ENCODE measurements at places on chromosomes 12 and 14.

GRCh38 chr14:84785996-84786395, 743.9 kb upstream of the FLRT2 start:
- no peak for DNase-seq

- DNase-seq: no peak
Observed at GRCh38 chr12:103269946-103270345, 225.8 kb downstream of the C12orf42 start.

GRCh38 chr14:63713764-63714163, 14.1 kb downstream of the SGPP1 start:
- DNase-seq: no peak

GRCh38 chr12:53070877-53071492, 8.2 kb downstream of the SPRYD3 start:
- DNase-seq: no peak

DNA sequence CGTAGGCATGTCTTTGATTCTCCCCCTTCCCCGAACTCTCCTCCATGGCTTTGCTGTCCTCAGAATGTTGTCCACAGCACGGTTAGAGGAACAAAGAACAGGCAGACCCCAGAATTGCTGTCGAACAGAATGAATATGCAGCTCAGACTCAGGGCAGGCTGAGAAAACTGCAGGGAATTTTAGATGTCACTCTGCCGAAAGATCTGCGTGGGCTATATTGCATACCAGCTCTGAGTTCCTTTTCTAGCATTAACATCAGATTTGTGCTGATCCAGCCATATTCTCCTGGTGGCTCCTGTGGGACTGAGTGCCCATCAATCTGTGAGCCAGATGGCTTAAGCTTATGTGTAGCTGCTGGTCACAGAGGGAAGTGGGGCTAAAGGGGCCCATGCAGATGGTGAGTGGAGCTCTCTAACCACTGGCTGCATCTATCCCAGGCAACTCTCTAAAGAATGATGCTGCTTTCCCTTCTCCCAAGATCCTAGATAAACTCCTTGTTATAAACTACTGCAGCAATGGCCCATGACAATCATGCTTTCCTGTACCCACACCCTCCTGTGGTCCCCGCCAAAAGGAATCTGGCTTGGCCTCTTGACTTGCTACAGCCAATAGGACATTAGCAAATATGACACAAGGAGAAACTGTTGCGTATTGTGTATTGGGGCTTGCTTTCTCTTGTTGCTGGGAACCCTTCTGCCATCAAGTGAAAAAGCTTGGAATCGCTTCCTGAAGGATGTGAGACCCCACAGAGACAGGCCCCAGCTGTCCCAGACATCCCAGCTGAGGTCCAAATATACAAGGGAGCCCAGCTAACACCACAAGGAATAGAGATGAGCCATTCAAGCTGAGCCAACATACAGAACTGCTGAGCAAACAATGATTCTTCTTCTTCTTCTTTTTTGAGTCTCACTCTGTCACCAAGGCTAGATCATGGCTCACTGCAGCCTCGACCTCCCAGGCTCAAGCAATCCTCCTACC, 101.3 kb downstream of the FOXN3 start:
- DNase-seq: no peak

DNA sequence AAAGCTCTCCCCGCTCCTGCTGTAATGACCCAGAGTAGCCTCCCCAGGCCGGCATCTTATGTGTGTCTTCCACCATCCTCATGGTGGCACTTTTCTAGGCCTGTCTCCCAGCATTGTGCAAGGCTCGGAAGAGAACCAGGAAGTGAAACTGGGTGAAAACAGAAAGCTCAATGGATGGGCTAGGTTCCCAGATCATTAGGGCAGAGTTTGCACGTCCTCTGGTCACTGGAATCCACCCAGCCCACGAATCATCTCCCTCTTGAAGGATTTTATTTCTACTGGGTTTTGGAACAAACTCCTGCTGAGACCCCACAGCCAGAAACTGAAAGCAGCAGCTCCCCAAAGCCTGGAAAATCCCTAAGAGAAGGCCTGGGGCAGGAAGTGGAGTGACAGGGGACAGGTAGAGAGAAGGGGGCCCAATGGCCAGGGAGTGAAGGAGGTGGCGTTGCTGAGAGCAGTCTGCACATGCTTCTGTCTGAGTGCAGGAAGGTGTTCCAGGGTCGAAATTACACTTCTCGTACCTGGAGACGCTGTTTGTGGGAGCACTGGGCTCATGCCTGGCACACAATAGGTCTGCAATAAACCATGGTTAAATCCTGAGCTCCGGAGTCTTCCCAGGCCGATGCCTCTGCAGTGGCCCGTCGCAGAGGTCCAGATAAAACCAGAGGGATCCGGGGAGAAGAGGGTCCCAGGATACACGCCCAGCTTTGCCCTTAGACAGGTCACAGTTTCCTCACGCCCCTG, 15.6 kb downstream of the ACVRL1 start:
- DNase-seq: no peak

- DNase-seq: no peak
Observed at GRCh38 chr12:62414180-62414579, 52.4 kb upstream of the MON2 start.

GRCh38 chr12:61758661-61759060, 501.5 kb upstream of the USP15 start:
- no peak for DNase-seq

Data from T47D (cell line).